ENCODE measurements at places on chromosomes 2 and 18. TPM values are rescaled to one million over a fixed set of nuclear protein-coding genes. Genes with fewer than 3 reads are reported as not detected.
A peak's percentile ranks its signal among the peaks of the same experiment; 100 is the strongest.

DNA sequence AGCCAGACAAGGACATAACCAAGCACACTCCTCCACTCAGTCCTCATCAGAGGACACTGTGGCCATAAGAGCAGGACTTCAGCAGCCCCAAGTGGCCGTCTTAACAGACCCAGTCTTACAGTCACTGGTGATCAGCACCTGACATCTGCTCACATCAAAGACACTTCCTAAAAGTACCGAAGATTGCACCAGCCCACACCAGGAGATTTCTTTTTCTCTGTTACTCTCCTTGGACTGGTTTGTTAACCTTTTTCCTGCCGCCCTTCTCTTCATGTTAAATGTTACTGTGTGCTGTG lies 44.1 kb downstream of the MRPS5 start:
- no peak for DNase-seq

- DNase-seq: no peak
Observed at GRCh38 chr18:44876024-44876423, 195.3 kb downstream of the SETBP1 start.

GRCh38 chr18:5519448-5520298 lies 24.1 kb downstream of the EPB41L3 start:
- no peak for DNase-seq

DNA sequence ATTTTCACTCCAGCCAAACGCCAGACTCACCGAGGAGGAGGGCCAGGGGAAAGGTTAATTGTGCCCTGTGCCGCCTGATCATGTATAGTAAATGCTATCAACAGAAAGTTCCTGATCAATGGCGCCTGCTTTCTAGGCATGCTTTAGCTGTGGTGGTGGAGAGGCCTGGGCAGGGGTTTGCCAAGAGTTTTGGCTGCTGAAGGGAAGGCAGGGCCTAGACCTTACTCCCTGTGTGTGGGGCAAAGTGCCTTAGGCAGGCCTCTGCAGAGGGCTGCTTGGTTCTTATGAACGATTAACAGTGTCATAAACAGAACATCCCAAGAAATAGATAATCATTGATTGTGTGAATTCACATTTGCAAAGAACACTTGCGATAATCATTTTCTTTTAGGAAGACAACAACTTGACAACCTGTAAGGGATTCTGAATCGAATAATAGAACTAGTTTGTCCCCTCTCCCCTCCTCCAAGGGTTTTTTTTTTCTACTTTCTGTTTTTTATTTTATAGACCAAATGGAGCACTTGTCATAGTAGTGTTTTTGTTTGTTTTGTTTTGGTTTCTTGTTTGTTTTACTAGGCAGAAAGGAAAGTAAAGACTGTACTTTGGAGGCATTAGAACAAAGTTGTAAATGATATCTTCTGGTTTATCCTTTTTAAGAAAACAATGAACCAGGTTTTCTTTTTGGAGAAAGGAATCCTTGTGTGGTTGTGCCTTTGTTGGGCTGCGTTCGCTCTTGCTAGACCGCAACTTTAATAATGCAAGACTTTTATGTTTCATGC lies 6.5 kb downstream of the TSHZ1 start:
- DNase-seq: no peak

DNA sequence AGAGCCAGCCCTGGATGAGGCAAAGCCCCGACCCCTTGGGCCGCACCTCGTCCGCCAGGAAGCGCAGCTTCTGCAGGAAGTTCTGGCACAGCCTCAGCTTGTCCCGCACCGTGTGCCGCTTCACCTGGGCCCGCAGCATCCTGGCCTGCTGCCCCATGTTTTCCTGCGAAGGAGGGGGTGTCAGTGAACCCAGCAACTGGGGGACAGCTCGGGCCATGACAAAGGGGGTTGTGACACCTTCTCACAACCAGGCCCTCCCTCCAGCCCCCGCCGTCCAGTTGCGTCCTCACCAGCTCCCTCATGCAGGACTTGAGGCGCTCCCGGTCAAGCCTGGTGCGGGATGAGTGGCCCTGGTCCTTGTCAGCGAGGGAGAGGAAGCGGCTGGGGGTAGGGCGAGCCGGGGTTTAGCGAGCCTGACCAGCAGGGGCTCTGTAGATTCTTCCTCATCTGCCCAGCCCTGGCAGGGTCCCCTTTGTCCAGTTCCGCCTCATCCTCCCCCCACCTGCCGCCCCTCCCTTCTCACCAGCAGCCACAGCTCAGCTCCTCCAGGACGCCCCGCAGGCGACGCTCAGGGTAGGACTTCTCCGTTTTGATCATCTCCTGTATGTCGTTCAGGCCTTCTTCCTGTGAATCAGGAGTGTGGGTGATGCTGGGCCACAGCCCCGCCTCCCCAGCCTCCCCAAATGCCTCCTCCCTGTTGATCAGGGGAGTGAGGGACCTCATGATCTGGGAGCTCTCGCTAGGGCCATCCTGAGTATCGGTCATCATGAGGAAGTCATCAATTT lies 606 bp downstream of the OTOF start:
- no peak for DNase-seq

DNA sequence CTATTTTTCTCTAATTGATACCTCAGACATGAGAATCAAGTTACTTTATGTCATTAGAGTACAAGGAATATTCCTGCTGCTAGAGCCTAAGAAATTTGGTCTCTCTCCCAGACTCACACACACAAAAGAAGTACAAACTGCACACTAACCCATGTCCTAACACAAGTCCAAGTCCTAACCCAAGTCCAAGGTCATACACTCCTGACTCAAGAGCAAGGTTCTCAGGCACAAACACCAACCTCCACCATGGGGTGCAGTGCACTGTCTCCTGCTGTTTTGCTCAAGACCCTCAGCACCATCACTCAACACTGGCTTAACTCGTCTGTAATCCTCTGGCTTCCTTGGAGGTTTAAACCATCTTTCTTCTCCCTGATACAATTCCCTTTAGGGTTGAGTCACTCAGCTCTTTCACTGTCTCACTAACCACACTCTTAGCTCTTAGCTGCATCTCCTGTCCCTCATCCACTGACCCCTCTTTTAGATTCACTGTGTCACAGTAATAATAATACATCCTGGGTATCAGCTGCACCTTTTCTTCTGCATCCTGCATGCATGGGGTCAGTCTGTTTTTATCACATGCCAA lies 129.8 kb downstream of the BCL2L11 start:
- DNase-seq: no peak

DNA sequence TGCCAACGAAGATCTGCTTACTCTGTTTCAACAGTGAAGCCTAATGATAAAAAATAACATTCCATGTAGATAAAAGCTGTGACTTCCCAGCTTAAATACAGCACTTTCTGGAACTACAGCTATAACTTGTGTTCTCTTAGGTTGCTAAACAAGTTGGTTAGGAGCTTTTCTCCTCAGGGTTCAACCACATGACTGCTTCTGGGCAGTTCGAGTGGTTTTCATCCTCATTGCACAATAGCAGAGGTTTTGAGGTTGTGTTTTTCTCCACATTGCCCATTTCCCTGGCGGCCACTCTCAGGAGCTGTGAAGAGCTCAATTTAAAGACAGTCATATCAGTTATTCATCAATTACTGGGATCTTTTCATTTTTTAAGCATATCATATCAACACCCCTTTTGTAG lies 102.2 kb upstream of the CYP1B1 start:
- DNase-seq: no peak

- DNase-seq: no peak
Observed at GRCh38 chr2:44960871-44961270, 19.4 kb downstream of the SIX3 start.

DNA sequence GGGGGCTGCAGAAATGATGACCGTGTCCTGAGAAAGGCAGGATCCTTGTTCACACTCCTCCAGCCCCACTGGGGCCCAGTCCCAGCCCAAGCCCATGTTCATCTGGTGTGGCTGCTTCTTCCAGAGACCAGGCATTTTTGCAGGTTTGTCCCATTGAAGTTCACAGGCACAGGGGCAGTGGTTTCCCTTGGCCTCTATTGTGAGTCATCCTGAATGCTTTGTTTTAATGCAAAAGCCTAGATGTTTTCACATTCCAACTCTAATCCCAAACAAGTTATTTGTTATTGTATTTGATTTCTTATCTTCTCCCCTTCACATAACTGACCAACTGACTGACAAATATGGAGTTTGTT lies 426.4 kb upstream of the ID2 start:
- no peak for DNase-seq

DNA sequence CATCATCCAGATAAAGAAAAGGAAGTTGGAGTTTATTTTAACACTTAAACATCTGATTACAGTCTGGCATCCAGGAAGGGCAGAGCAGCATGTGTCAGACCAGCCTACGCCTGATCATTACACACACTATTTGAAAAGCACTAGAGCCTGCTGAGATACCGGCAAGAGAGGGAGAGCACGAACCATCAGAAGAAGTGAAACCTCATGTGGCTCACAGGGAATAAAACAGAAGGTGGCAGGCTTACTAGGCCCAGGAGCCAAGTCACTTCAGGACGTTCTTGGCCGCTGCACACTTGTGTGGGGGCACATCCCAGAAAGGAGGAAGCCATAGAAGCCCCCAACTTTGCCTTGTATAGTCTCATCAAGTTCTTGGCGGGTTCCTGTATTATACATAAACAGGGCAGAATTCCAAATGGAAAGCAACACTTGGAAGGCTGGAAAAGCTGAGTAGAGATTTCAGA lies 105.5 kb downstream of the UGGT1 start:
- no peak for DNase-seq

GRCh38 chr2:127951026-127951425 lies 65.3 kb upstream of the AMMECR1L start:
- no peak for DNase-seq

GRCh38 chr18:48863432-48864065 lies 87.2 kb downstream of the SMAD7 start:
- DNase-seq: peak; percentile 73

DNA sequence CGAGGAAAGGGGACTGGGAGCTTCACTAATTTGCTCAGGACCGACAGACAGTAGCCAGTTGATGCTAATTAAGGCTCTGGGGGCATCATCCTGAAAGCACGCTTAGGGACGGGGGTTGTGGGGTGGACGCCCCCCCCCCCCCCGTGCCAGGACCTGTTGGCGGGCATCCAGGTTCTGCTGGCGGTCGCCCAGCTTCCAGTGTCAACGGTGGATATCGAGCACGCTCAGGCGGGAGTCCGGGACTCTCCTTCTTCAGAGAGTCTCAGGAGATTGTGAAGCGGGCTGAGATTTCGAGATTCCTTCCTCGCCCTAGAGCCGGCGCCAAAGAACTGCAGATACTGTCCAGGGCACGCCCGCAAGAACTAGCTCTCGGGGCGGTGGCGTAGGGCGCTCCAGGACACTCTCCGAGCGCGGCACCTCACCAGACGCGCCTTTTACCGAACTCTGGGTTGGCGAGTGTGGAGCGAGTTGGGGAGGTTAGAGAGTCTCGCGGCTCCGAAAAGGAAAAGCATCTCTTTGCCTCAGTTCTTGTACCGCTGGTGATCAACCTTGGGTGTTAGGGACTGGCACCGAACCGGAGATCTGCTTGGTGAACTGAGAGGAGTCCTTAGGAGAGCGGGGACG lies 5.6 kb downstream of the RAX start:
- no peak for DNase-seq

GRCh38 chr18:12726774-12727550 lies 24.1 kb downstream of the PSMG2 start:
- DNase-seq: no peak

DNA sequence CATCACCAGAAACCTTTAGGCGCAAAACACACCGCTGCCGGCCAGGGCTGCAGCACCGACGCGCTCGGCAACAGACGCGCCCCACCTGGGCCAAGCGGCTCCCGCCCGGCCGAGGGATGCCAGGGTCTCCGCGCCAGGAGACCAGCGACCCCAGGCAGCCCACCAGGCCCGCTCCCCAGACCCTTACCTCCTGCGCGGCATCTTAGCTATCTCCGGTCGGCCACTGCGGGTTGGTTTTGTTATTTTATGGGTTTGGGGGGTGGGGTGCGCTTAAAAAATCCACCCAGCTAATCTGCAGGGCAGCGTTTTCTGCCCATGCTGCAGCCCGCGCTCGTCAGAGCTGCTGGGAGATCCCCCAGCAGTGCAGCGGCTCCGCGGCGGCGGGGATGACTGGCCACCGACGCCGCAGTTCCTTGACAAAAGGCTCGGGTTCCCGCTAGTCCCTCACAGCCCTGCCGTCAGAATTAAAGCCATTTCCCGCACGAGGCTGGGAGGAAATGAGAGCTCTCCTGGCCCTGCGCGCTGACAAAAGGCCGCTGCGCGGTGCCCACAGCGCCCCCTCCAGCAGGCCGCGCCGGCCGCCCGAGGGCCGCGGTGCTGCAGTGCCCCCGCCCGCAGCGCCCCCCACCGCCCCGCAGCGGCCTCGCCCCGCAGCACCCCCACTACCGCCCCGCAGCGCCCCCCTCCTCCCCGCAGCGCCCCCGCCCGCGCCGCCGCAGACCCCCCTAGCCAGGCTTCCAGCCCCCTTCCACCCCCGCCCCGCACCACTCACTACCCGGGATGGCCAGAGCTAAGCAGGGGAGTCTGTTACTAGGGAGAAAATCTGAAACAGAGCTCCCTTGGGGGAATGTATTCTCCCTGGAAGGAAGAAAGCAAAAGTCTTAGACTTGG lies at the start of gene ADD2:
Gene ADD2, minus strand, starts transcription at position 502 of the 891 bp plus-strand sequence. CDS start 61,792 bp downstream, outside the sequence.
- DNase-seq: peak; percentile 81

DNA sequence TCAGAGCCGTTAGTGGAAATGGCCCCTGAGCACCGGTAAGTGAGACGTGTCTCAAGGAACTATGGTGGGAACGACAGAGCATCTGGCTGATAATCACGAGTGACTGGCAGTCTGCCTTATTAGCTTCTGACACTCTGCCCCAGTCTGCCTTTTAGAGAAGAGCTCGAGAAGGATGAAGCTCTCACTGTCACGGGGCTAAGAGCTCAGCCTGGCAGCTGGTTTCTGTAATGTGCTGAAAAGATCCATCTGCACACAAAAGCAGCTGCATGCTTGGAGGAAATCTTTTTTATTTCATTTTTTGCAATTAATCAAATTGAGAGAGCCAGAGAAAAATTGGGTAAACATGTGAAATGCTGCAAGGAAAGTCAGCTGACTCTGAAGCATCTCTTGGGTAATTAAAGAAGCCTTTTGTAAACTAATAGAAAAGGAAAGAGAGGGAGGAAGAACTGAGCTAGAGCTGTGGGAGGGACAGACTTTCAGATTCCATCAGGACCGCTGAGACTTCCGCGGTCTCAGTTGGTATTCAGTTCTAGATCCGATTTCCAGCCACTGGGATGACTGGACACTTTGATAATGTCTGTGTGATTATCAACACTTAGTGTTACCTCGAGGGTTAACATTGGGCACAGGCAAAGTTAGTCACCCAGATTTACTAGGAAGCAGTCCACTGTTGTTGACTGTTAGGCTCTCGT lies 24.4 kb downstream of the MBP start:
- DNase-seq: no peak

DNA sequence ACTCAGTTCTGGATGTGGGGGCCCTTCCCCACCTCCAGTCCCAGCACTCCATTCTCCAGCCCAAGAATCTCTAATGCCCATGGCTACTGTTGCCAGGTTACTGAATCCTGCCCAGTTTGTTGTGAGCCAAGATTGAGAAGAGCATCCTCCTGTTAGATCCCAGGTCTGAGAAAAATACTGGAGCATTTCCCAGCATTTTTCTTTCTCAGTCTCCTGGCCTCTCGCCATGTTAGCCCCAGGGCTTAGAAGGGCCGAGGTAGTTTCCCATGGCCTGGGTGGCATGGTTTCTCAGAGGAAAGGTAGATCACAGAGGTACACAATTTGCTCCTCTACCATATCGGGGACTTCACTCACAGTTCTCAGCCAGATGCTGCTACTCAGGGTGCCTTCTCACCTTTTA lies 135.7 kb downstream of the OTX1 start:
- no peak for DNase-seq

GRCh38 chr2:163369111-163369510 lies 366.7 kb downstream of the FIGN start:
- DNase-seq: no peak

NYAP2 gene
- not detected for total RNA-seq

RNF144A gene
- total RNA-seq: 11.8 TPM

FOXD4L1 gene
- total RNA-seq: not detected

ZNF385B gene
- total RNA-seq: 2.0 TPM

MAIP1 gene
- 14.1 TPM for total RNA-seq

GREB1L gene
- 1.0 TPM for total RNA-seq

RNF152 gene
- total RNA-seq: 13.5 TPM

GYPC gene
- 107 TPM for total RNA-seq

GRHL1 gene
- 2.3 TPM for total RNA-seq
